Activated CD8-positive, alpha-beta memory T cell treated with anti-CD3 and anti-CD28 coated beads for 1 hour (primary cell): ENCODE measurements at places on chromosomes 11 and 22.

DNA sequence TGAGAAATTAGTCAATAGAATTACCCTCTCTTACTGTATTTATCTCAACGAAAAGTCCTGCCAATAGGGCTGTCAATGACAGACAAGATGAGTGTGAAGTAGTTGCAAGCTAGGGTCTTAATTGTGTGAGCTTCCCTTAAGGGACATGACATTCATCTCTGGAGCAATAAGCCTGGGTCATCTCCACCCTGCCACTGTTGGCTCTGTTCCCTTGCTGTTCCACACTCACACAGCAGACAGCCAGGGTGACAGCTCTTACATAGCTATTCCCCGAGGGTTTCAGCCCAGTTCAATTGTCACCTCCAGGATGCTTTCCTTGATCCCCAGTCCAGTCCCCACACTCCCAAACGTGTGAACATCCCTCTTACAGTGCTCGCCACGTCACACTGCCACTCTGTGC, 215.0 kb downstream of the NXPE2 start:
- no peak for DNase-seq

DNA sequence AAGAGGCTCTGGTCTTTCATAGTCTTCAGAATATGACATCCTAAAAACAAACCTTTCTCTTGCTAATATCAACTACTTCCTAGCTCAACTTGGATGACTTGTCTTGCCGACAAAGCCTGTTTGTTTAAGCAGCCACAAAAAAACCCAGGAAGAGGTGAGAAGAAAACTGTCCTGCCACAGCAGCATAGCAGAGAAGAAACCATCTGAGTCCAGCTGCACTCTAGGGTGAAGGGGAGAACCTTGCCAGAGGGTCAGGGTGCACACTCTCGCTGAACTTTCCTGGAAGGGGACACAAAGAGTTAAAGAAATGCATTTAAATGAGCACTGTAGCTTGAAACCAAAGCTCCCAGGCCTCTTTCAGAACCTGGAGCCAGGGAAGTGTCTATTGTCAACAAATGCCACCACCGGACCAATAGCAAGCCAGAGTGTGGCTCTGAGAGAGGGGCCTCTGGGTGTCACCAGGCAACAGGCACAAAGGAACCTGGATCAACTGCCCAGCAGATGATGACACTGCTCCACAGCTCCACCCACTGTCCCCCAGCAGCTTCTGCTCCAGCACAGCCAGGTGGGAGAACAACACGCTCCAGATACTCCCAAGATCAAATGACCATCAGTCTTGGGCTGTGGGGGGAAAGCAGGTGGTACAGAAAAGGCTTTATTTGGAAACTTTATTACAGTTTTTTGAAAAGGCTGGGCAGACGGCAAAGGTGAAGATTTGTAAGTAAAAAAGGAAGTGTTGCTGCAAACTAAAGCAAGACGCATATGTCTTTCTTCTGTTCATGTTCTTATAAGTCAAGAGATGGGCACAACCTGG, 105.7 kb downstream of the RASSF10 start:
- DNase-seq, result no peak

- DNase-seq, result no peak
These were observed 80.2 kb downstream of the SGSM3 start for GRCh38 chr22:40450616-40451015.

GRCh38 chr11:130076778-130077481, 7.2 kb downstream of the APLP2 start:
- DNase-seq, result no peak

DNA sequence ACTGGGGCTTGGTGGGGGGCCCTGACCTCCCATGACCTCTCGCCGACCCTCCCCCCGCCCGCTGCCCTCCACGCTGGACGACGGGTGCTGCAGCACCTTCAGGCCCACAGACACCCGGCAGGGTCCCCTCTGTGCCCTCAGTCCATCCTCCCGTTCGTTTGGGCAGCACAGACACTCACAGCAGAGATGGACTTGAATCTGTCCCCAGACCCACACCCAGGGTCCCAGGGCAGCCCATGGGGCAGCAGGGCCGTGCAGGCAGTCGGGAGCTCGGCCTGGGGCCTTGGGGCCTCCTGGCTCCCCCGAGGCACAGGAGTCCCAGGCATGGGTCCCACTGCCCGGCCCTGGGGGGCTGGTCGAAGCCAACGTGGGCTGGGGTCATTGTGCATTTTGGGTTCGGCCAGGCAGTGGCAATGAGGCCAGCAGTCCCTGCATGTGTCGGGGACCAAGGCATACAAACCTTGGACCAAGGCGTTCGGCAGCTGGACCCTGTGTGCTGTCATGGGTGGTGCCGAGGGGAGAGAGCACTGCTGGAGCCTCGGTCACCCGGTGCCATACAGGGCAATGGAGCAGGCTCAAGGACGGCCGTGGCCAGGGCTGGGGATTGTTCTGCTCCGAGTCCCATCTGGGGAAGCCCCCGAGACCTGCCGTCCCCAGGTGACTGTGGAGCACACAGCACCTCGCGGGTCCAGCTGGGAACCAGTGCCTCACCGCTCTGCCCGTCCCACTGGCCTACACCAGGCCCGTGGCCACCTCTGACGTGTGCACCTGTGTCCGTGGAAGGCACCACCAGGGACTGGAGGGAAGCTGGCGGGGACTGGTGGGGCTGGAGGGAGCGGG, 19.3 kb upstream of the BRSK2 start:
- DNase-seq, result no peak

- DNase-seq, result no peak
These were observed 1149.1 kb upstream of the RAG2 start for GRCh38 chr11:37747121-37747520.

DNA sequence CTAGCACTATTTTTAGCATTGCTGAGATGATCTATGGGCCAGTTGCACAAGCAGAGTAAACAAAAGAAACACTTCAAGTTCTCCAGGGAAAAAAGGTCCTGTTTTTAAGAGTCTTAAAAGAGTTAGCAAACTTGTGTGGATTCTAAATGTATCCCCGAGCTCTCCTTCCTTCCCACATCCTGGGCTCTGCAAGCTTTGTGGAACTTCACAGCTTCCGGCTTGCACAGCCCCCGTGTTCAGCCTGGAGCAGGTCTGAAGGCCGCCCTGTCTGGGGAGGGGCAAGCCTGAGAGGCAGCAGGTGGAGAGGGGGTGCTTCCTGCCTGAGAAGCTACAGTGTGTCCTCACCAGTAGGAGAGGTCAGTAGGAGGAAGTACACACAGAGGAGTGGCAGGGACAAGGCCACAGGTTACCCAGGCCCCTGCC, 35.1 kb upstream of the SUSD2 start:
- no peak for DNase-seq

GRCh38 chr11:134047586-134047999, 21.3 kb upstream of the JAM3 start:
- no peak for DNase-seq

- no peak for DNase-seq
These were observed 34.7 kb upstream of the MYH9 start for GRCh38 chr22:36422287-36423014.

GRCh38 chr11:113876798-113877669, 1.7 kb upstream of the USP28 start:
- no peak for DNase-seq

DNA sequence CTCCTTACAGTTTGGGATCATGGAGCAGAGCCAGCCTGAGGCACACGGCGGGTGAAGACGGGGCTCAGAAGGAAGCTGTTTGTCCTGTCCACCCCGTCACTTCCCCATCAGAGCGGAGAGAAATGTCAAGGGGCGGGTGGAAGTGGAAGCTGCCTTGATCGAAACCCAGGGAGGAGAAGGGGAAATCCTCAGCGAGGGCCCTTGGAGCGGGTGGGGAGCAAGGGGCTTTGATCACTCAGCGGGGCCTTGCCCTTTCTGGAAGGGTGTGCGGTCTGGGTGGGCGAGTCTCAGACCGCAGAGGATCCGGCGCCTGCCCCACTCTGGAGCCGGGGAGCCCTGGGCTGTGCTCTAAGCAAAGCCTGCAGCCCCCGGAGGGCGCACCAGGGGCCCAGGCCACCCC, 320.4 kb downstream of the NTM start:
- no peak for DNase-seq

DNA sequence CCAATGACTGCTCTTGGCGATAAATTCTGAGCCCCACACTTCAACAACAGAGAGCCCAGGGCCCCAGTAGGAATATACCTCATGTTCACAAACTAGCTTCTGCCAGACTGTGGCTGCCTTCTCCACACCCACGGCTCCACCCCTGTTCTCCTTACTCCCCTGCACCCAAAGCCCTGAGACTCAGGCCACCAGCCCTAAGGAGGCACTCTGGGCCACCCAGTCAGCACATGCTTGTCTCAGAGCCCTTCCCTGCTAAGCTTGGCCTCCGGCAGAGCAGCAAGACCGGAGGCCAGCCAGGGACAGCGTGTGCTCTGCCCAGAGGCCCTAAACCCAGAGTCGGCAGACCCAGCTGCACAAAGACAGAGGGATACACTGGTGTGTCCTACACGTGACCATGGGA, 27.9 kb downstream of the SPATA19 start:
- no peak for DNase-seq

DNA sequence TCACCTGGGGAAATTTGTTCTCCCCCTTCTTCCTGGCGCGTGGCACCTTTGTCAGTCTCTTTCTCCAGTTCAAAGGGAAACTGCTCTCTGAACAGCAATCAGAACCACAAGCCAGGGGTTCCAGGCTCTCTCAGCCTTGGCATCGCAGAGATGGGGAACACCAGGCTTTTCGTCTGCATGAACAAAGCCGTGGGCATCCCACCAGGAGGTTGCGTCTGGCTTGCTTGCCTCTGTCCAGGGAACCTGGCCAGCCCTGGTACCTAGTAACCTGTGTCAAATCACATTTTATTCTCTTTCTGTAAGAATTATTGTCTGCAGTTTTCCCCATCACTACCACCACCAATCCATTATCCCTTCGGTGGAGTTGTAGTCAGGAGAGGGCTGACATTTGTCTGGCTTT, 107.0 kb downstream of the WNT7B start:
- DNase-seq, result no peak

GRCh38 chr22:19055801-19056200, 66.4 kb downstream of the DGCR2 start:
- no peak for DNase-seq

DNA sequence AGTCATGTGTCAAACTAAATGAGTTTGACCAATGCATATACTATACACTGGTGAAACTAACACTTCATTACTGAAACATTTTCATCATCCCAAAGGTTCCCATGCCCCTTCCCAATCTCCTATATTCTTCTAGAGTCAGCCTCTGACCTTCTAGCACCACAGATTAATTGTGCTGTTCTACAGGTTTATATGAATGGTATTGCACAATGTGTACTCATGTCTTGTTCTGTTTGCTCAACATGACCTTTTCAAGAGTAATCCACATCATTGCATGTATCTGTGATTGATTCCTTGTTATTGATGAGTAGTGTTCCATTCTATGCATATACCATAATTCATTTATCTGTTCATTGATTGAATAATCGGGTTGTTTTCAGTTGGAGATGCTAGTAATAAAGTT, 7.5 kb upstream of the OR8G1 start:
- no peak for DNase-seq

DNA sequence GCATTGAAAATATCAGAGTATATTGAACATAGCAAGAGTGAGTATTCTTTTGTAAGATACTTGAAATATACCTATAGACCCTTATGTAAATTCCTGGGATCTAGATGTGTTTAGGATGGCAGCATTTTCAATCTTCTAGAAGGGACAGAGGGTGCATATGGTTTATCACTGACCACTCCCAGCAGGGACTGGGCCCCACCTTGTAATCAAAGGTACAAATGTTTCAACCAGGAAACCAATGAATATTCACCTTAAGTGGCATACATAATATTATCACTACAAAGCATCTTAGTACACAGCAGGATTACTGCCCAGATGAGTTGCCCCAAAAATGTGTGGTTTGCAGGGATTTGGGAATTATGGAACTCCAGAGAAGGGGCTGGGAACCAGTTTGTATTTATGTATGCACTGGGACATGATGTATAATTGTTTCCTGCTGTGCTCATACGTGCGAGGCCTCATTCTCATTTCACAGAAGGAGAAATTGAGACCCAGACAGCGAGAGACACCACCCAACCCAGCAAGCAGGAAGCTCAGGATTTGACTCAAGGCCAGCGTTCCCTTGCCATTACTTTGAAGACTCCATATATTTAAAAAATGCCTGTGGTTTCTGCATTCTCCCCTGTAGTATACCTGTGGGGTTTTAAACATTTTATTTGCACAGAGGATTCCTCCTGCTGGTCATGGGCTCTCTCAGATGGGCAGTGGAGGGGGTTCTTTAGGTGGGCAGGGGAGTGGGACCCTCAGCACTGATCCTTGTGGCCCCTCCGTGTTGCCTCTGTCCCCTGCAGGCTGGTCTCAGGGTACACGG, 5.2 kb downstream of the APOL4 start:
- no peak for DNase-seq
